ENCODE measurements at places on chromosomes 2 and 18.

DNA sequence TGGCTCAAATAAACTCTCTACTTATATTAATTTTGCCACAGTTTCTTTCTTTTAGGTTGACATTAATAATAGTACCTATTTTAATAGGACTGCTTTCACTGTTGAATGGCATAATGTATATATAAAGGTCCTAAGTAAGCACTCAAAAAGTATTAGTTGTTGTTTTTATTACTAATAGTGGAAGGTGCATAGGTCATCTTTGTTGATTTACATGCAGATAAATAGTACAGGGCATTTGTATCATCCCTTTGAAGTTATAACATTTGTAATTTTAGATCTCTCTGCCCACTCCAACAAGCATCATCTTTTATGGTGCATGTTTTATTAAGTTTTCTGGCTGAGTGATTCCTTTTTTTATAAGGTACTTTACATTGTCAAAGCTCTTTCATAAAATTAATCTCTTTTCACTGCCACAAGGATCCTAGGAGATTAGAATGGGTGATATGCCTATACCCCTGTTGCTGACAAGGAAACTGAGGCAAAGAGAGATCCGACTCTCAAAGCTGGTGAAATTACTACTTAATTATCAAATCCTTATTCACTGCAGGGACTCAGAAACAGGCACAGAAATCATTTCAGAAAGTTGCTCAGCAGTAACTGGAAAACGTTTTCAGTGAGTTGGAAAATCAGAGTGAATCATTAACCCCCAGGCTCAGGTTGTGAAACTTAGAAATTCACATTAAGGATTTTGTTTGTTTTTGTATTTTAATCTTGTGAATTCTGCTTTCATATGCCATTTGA, 299.6 kb downstream of the AGPS start:
- DNase-seq, result no peak

DNA sequence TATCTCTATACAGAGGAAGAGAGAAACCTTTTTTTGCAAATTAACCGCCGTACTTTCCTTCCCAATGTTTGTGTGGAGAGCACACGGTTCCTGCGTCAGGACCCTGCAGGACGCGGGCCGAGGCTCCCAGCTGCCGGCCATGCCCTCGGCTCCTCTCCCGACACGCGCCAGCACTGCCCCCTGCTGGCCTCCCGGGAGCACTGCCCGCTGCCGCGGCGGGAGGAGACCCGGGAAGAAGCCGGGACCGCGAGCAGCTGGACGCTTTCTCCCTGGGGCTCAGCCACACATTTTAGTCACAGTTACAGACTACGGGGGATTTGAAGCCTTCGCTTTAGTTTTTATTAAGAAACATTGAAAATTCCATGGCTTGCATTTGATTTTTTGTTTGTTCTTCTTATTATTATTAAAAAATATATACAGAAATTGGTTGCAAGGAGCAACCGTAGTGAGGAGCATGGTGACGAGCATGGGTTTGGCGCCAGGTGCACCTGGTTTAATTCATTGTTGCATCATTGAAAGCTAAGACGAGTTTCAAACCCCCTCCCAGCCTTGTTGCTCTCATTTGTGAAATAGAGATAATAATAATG, 401.2 kb downstream of the GALR1 start:
- peak; percentile 53 for DNase-seq

- no peak for DNase-seq
Observed at GRCh38 chr2:45184606-45185005, 175.4 kb upstream of the SIX2 start.

DNA sequence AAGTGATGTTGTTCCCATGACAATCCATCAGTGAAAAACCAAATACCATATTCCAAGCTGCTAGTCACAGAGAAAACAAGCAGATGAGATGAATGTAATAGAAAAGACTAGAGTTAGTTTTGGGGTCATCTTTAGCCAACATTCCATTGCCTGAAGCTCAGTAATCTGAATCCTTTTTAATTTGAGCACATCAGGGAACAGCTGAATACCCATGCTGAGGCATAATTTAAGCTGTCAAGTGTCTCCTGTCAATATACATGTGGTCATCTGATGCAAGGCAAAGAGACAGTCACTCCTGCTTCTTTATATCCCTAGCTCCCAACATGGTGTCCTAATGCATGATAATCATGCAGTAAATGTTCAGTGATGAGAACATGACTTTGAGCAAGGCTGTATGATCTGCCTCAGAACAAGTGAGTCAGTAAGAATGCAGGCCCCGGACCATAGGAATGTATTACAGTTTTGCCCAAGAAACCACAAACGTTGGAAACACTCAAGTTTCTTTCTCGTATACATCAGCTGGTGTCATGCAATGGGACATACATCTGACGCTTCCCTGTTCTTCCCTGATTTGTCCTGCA, 48.0 kb downstream of the CDK15 start:
- no peak for DNase-seq

DNA sequence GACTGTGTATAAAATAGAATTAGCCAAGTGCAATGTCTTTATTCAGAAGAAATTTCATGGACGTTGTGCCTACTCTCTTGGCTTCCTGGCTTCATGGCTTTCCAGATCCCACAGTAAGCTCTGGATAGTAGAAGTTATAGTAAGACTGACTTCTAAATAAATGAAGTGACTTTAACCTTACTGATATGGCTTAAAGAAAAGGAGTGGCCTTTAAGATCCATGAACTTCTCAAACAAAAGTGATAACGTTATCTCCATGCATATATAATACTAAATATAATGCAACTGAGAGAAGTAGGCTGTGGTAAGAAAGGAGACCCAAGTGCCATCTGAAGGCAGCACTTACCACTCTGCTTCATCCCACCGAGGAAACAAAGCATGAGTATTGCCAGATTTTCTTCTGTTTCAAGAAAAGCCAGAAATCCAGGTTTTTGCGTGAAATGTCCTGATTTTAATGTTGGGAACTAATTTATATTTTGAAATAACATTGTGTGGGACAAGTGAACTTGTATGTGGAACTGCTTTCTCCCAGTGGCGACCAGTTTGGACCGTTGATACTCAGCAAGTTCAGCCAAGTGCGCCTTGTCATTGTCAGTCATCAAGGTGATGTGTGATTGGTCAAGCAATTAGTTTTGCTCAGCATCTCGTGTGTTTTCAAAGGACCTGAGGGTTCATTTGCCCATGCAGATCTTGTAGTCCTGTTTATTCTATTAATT, 13.9 kb upstream of the IL37 start:
- no peak for DNase-seq

GRCh38 chr18:9517869-9518268, 42.6 kb downstream of the RALBP1 start:
- DNase-seq, result no peak

- DNase-seq, result peak; percentile 98
Observed at GRCh38 chr2:152468899-152469692, 134.1 kb downstream of the FMNL2 start.

DNA sequence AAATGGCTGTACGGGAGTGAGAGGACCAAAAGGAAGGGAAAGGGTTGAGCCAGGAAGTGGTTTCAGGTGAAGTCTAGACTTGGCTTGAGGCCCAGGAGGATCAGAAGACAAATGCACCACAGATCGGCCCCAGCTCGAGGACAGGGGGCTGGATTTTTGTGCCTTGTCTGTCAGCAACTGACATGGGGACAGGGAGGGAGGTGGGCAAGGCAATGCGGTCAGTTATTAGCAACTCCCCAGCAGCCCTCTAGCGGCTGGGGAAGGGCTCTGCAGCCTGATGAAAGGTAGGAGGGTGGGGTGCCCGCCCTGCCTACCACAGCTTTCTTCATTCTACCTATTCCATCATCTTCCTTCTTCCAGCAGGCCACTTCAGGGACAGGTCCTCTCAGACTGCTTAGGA, 50.0 kb downstream of the CPO start:
- DNase-seq, result no peak

DNA sequence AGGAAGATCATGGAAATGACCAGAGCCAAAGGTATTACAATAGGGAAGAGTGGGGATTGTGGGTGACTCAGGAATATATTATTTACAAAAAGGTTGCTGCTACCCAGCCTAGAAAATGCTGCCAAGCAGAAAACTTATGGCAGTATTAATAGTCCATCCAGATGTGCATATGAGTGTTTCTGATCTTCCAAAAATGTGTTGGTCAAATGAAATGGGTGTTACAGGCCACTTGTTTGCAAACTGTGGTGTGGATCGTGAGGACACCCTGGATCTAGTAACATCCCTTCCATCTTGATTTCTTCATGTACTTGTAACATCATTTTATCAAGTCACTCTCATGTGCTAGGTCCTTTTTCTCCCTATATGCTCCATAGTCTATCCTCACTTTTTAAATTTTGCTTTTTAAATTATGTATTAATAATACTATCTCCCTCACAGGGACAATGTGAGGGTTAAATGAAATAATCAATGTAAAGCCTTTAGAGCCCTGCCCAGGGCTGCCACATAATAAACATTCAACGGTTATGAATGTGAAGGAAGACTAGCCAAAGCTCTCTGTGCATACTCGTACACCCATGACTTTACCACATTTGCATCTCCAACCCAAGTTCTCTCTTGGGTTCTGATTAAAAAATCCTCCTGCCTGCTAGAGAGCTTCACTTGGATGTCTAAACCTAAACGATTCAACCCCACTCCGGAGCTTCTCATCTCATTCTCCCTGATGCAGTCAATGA, 18.5 kb downstream of the CD226 start:
- no peak for DNase-seq

DNA sequence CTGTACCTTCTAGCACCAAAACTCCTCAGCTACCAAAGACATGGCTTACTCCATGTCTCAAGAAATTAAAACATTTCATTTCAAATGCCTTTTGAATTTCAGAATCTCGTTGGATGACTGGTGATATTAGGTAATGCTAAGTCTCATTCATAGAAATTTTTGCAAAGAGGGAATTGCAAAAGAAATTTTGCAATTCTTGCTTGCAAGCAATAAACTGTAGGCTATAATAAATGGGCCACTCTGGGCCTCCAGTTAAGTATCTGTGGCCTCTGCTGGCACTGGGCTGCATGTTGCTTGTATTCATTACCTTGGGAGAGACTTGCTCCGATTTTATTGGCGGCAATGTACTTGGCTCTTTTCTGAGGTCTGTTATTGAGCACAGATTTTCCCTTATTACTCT, 2.8 kb upstream of the LCLAT1 start:
- no peak for DNase-seq
